Heart right ventricle (tissue), 16 donors: ENCODE measurements at places on chromosomes 2 and 18. TPM values are rescaled to one million over a fixed set of nuclear protein-coding genes. Genes with fewer than 3 reads are reported as not detected.

Gene GAREM2
- 2.3 TPM for total RNA-seq

- no peak for DNase-seq
Measured at GRCh38 chr2:40127890-40128557, 323.9 kb downstream of the SLC8A1 start.

DNA sequence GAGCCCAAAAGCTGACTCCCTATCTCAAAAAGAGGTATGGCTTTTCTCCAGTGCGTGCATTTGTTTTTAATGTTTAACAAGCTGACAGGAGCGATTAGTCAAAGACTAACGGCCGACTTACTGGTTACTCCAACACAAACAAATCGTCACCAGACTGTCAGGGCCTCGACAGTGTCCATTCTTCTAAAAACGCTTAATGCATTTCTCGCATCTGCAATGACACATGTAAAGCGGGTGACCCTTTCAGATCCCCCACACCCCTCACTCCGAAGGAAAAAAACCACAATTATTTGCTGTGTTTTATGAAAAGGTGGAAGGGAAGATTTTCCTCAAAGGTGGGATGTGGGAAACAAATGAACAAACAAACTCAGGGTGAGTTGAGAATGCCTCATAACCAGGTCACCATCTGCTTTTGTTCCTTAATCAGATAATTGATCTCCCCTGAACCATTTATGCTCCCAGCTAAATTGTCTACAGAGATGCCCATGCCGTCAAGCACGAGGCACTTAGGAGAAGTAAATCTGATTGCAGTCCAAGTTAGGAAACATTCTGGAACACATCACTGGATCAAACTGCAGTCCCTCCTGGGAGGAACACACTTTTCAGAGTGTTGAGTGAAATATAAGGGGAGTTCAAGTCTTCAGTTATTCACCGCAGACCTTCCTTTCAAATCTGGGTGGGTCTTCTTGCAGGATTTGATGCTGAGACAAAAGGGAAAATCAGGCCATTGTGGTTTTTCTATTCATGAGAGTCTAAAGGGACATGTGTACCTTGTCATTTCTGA is 340.8 kb downstream of the CMPK2 start:
- DNase-seq: no peak

- DNase-seq: no peak
Measured at GRCh38 chr18:74454279-74454751, 2.8 kb downstream of the DIPK1C start.

- peak; percentile 31 for DNase-seq
Measured at GRCh38 chr18:7452331-7452730, 114.8 kb upstream of the PTPRM start.
